ENCODE measurements at places on chromosomes 4 and X.
A peak's percentile ranks its signal among the peaks of the same experiment; 100 is the strongest.

DNA sequence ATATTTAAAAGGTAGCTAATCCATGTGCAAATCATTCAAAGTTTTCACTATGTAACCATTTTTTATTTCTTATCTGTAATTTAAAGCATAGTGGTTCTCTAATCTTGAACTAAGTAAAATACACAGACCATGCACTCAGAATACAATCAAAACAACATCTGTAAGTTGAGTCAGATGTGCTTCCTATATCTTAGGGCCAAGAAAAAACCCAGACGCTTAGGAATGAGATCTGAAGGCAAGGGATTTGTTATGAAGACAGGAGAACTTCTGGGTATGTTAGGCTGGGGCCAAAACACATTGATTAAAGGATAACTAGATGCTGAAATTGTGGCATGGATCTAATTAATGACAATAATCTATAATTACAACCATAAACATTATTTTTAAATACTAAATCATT is 120.3 kb downstream of the PDE5A start:
- no peak for DNase-seq

DNA sequence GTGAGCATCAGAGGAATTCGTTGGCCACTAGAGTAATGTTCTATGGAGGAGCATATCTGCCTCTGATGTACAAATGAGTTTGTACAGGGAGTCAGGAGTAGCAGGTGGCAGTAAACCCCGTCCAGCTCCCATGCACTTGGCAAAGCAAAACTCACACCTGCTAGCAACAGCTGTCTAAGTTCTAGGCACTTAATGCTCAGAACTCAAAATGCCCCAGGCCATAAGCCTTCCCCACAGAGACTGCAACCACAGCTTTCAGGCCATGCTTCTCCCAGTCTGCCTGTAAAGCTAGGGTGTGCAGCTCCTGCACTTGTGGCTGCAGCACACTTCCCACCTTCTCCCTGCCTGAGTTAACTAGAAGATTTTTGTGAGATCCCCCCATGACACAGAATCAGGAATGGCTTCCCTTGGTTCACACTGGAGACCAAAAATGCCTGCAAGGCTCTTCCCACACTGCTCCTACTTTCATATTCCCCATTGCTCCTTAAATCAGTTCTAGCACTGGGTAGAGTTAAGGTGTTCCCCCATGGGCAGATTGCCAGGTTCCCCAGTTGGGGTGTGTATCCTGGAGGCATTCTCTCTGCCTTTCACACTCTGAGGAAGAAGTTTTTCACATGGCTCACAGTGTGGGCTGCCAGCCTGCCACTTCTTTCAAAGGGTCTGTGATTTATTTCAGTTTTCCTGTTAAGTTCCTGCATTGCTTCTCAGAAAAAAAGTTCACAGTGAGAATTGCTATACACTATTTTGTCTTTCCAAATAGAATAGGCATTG is 189.9 kb downstream of the STPG2 start:
- DNase-seq, result no peak

- DNase-seq, result no peak
Observed at GRCh38 chrX:100447655-100448397, 37.8 kb upstream of the PCDH19 start.

GRCh38 chr4:175531405-175532091 is 280.5 kb downstream of the GPM6A start:
- no peak for DNase-seq

DNA sequence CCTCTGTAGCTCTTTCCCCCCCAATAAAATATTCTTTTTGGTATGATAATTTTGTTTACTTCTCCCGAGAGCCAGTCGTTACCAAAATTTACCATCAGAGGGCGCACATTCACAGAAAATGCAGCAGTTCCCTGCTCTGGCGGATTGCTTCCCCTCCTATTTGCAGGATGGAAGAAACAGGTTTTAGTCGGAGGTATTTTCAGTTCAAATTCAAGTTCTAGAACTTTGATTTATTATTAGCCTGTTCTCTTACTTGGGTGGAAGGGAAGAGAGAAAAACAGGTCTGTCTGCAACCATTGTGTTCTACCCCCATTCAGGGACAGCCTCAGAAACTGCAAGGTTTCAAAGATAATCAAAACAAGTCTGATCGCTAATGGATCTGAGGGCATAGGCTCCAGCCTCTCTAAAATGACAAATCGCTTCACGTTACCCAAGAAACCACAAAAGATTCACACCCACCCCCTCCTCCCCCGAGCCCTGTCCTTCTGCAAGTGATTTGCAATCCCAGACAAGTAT is 263.8 kb upstream of the RPS6KA3 start:
- DNase-seq, result peak; percentile 27

GRCh38 chr4:108965472-108966076 is 202.7 kb upstream of the ETNPPL start:
- DNase-seq, result no peak

GRCh38 chrX:88425739-88426138 is 321.3 kb upstream of the CPXCR1 start:
- no peak for DNase-seq

- DNase-seq, result no peak
Observed at GRCh38 chrX:151871244-151871643, 41.4 kb upstream of the MAGEA4 start.

GRCh38 chr4:15006416-15007024 is 4.2 kb downstream of the CPEB2 start:
- DNase-seq, result peak; percentile 31

GRCh38 chrX:97628807-97629596 is 745.3 kb downstream of the RPA4 start:
- DNase-seq, result no peak

- no peak for DNase-seq
Observed at GRCh38 chrX:41236629-41237028, 97.3 kb upstream of the DDX3X start.

- DNase-seq, result peak; percentile 47
Observed at GRCh38 chr4:38815885-38816782, 11.5 kb upstream of the TLR1 start.
